ENCODE measurements at places on chromosomes 12 and 14. TPM values are rescaled to one million over a fixed set of nuclear protein-coding genes. Genes with fewer than 3 reads are reported as not detected.

- DNase-seq = no peak
Measured at GRCh38 chr12:70507442-70507841, 129.8 kb downstream of the PTPRB start.

DNA sequence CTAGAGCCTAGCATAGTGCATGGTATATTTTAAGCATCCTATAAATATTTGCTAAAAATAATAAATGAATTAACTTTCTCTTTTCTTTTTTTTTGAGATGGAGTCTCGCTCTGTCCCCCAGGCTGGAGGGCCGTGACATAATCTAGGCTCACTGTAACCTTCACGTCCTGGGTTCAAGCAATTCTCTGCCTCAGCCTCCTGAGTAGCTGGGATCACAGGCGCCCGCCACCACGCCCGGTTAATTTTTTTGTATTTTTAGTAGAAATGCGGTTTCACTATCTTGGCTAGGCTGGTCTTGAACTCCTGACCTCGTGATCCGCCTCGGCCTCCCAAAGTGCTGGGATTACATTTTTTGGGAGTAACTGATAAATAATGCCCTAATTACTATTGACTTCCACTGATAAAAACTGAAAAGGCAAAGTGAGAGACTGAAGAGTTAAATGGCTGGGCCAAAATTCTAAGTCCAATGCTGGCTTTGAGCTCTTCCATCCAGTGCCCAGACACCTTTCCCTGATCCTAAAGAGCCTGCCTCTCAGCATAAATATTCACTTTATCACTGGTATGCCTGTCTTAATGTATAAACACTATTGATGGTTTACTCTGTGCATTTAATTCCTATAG, 213.0 kb upstream of the KRR1 start:
- DNase-seq = no peak

- DNase-seq = no peak
Measured at GRCh38 chr12:13195785-13196129, 769 bp upstream of the EMP1 start.

GRCh38 chr12:22407397-22407796, 72.9 kb upstream of the ST8SIA1 start:
- DNase-seq = no peak

- peak; percentile 83 for DNase-seq
Measured at GRCh38 chr12:108367436-108367835, 28.3 kb upstream of the CMKLR1 start.

DNA sequence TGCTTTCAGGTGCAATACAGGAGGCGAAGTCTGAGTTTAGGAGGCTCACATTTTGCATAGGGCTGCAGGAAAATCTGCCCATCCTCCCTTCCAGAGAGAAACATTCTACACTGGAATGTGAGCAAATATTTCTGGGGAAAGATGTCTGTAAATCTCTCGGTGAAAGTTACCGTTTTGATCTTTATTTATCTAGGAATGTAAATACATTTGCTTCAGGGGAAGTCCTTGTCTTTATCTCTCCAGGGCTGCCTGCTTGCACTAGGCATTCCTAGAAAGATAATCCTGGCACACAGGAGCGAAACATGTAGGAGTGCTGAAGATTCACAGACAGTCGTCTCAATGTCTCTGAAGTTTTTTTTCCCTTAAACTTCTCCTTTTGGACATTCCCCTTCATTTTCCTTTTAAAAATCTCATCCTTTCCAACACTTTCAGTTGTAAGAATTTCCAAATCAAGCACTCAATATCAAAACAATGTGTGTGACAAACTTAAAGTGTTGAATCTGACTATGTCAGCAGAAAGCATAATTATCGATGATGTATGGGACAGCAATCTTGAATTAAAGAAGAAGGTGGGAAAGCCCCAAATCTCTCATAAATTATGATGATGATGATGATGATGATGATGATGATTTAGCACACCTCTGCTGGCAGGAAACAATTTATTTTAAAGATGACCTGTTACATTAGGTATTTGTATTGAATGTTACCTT, 113.4 kb upstream of the RESF1 start:
- DNase-seq = no peak

GRCh38 chr14:56136571-56137452, 18.6 kb downstream of the PELI2 start:
- DNase-seq = no peak

The VRTN gene
- not detected for total RNA-seq

The PPFIA2 gene
- total RNA-seq = 148 TPM

Data from cerebellum (tissue), 4 donors.